ENCODE measurements at places on chromosomes 3 and 15. TPM values are rescaled to one million over a fixed set of nuclear protein-coding genes. Genes with fewer than 3 reads are reported as not detected.
A peak's percentile ranks its signal among the peaks of the same experiment; 100 is the strongest.

PLSCR2 gene
- not detected for total RNA-seq

THSD4 gene
- total RNA-seq, result 1.4 TPM

FBXW12 gene
- total RNA-seq, result not detected

MAP1A gene
- 31.5 TPM for total RNA-seq

PPP2R3A gene
- 49.0 TPM for total RNA-seq

FBXL22 gene
- total RNA-seq, result 150 TPM

DNA sequence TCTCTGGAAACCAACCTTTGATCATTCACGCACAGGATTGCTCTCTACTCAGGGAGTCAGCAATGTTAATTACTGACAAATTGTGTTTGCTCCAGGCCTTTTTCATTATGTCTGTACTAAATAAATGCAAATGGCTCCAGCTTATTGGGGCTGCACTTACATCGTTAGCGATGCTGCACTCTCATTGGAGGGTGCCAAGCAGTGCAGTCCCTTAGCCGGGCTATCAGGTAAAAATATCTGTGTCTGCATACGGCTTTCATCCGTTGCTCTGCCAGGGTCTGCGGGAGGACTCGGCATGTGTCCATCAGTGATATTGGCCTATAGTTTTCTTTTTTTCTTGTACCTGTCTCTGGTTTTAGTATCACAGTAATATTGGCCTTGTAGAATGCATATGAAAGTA is 471.5 kb upstream of the CADM2 start:
- no peaks in the 10 kb centered on the region for H3K4me1 ChIP-seq
- DNase-seq, result no peak

DNA sequence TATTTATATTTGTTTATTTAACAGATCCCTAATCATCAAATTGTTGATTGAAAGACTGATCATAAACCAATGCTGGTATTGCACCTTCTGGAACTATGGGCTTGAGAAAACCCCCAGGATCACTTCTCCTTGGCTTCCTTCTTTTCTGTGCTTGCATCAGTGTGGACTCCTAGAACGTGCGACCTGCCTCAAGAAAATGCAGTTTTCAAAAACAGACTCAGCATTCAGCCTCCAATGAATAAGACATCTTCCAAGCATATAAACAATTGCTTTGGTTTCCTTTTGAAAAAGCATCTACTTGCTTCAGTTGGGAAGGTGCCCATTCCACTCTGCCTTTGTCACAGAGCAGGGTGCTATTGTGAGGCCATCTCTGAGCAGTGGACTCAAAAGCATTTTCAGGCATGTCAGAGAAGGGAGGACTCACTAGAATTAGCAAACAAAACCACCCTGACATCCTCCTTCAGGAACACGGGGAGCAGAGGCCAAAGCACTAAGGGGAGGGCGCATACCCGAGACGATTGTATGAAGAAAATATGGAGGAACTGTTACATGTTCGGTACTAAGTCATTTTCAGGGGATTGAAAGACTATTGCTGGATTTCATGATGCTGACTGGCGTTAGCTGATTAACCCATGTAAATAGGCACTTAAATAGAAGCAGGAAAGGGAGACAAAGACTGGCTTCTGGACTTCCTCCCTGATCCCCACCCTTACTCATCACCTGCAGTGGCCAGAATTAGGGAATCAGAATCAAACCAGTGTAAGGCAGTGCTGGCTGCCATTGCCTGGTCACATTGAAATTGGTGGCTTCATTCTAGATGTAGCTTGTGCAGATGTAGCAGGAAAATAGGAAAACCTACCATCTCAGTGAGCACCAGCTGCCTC is 14.7 kb downstream of the THBS1 start:
- DNase-seq, result no peak
- H3K4me1 ChIP-seq, result peaks cover 19% of the 10 kb centered on the region
- no peaks in the 10 kb centered on the region for H3K27me3 ChIP-seq
- H3K4me3 ChIP-seq, result no peak overlapping the region
- H3K27ac ChIP-seq, result peak overlapping the region; percentile 67

GRCh38 chr3:135757421-135757820 is 208.1 kb upstream of the PPP2R3A start:
- no peak overlapping the region for H3K27ac ChIP-seq
- no peak overlapping the region for H3K4me3 ChIP-seq
- H3K36me3 ChIP-seq, result no peaks in the 10 kb centered on the region
- H3K4me1 ChIP-seq, result no peaks in the 10 kb centered on the region
- no peaks in the 10 kb centered on the region for H3K27me3 ChIP-seq

GRCh38 chr15:65801229-65801805 is 9.2 kb upstream of the DENND4A start:
- H3K27me3 ChIP-seq, result no peaks in the 10 kb centered on the region
- H3K27ac ChIP-seq, result no peak overlapping the region
- no peaks in the 10 kb centered on the region for H3K4me1 ChIP-seq
- H3K4me3 ChIP-seq, result no peak overlapping the region
- no peaks in the 10 kb centered on the region for H3K36me3 ChIP-seq

- no peaks in the 10 kb centered on the region for H3K4me1 ChIP-seq
- no peak overlapping the region for H3K4me3 ChIP-seq
- H3K36me3 ChIP-seq, result no peaks in the 10 kb centered on the region
- no peaks in the 10 kb centered on the region for H3K27me3 ChIP-seq
- no peak for DNase-seq
- H3K27ac ChIP-seq, result no peak overlapping the region
Observed at GRCh38 chr3:64414043-64414442, 188.8 kb upstream of the PRICKLE2 start.

DNA sequence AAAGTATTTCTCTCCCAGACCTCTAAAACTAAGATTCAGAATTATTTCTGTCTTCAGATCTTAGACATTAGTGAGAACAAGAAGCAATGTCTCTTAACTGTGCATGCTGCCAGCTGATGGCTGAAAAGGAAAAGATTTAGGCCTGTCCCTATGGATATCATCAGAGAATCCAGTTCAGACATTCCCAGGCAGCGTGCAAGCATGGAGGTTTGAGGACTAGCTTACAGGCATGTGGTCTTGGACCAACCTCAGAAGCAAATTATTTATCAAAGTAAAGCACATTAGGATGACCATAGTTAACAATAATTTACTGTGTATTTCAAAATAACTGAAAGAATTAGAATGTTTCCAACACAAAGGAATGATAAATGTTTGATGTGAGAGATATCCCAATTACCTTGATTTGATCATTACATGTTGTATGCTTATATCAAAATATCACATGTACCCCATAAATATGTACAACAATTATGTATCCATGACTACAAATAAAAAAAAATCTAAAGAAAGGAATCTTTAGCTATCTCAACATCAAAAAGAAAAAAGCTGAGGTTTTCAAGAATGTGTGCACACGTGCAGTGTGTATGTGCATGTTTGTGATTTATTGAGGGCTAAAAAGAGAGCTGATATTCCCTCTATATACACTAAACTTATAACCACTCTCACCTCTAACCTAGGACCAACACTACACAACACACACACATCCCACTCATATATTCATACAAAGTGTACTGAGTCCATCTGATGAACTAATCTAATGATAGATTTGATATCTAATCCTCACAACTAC is 108.9 kb upstream of the THBS1 start:
- no peaks in the 10 kb centered on the region for H3K36me3 ChIP-seq
- peaks cover 42% of the 10 kb centered on the region for H3K4me1 ChIP-seq
- H3K27ac ChIP-seq, result peak overlapping the region; percentile 79
- DNase-seq, result no peak
- no peaks in the 10 kb centered on the region for H3K27me3 ChIP-seq
- no peak overlapping the region for H3K4me3 ChIP-seq

DNA sequence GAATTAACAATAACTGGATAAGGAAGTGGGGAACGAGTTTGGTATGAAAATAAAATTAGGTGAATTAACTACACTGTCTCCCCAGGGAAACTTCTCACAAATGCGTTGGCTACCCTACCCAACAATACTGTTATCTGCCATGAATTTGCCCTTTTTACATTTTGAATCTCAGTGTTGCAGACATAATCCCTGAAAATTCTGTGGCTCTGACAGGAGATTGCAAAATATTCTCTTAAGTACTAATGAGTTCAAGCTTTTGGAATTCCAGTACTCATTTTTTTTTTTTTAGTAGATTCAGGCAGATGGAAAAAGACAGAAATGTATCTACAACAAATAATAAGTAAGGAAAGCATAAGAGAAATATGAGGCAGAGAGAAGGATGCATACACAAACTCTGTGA is 332.6 kb downstream of the LSAMP start:
- H3K27me3 ChIP-seq, result no peaks in the 10 kb centered on the region
- peaks cover 9% of the 10 kb centered on the region for H3K4me1 ChIP-seq
- H3K27ac ChIP-seq, result no peak overlapping the region
- no peak overlapping the region for H3K4me3 ChIP-seq

DNA sequence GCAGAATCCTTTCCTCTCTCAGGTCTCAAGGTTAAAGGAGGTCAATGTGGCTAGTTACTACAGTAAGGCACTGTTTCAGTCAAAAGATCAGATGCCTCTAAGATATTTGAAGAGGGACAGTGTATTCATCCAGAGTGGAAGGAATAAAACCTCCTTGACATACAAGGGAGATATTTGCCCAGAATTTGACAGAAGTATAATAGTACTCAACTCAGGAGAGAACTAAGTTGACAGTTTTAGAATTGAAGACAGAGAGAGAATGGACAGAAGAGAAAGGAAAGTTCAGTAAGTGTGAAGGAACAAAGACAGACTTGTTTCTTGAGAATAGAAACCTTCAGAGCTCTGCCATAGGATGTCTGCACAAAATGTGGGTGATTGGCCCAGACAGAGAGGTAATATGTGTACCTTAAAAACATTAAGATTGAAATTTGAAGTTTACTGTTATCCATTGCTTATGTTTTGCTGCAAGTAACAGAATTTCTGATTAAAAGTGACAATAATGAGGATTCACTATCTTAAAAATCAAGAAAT is 507.1 kb downstream of the IGSF11 start:
- DNase-seq, result no peak
- H3K27me3 ChIP-seq, result no peaks in the 10 kb centered on the region
- H3K4me1 ChIP-seq, result no peaks in the 10 kb centered on the region
- H3K27ac ChIP-seq, result no peak overlapping the region
- H3K4me3 ChIP-seq, result no peak overlapping the region

DNA sequence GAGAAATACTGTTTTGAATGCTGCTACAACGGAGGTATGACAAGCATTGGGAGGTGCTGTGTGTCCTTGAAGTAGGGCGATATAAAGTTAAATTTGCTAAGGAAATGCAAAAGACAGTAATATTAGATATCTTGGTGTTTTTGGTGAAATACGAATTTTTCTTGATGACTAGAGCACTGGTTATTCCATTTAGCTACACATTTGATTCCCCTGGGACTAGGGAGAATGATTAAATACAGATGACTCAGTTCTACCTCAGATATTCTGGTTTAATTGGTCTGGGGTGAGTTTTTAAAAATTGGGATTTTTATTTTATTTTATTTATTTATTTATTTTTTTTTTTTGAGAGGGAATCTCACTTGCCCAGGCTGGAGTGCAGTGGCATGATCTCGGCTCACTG is 18.7 kb upstream of the GADL1 start:
- H3K4me1 ChIP-seq, result no peaks in the 10 kb centered on the region
- no peaks in the 10 kb centered on the region for H3K27me3 ChIP-seq
- no peak overlapping the region for H3K27ac ChIP-seq
- no peaks in the 10 kb centered on the region for H3K36me3 ChIP-seq
- DNase-seq, result no peak

GRCh38 chr3:66762916-66763693 is 235.0 kb upstream of the KBTBD8 start:
- no peak overlapping the region for H3K27ac ChIP-seq
- H3K4me1 ChIP-seq, result no peaks in the 10 kb centered on the region
- no peaks in the 10 kb centered on the region for H3K27me3 ChIP-seq
- H3K4me3 ChIP-seq, result no peak overlapping the region
- no peak for DNase-seq

- no peaks in the 10 kb centered on the region for H3K27me3 ChIP-seq
- H3K36me3 ChIP-seq, result no peaks in the 10 kb centered on the region
- peak within 1 kb of the TSS; percentile 94 for H3K27ac ChIP-seq
- DNase-seq, result peak; percentile 96
- peaks cover 57% of the 10 kb centered on the region for H3K4me1 ChIP-seq
Observed at GRCh38 chr3:69084326-69085167, at the start of gene ARL6IP5. Gene ARL6IP5, plus strand, starts transcription at chr3:69084937. Its CDS starts 111 bp downstream, at chr3:69085048.

DNA sequence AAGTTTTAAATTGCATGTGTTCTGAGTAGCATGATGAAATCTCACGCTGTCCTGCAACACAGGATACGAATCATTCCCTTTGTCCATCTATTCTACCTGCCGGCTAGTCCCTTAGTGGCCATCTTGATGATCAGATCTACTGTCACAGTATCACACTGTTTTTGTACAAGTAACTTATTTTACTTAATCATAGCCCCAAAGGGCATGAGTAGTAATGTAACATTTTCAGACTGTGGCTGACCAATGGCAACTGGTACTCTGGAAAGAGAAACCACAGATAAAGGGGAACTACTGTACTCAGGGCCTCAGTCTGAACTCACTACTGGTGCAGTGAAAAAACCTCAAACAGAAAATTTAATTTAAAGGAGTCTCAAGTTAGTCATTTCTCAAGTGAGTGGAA is 127.3 kb upstream of the MRPL3 start:
- no peaks in the 10 kb centered on the region for H3K36me3 ChIP-seq
- H3K4me3 ChIP-seq, result no peak overlapping the region

GRCh38 chr3:159091936-159092335 is 290.1 kb downstream of the MFSD1 start:
- no peak for DNase-seq
- no peaks in the 10 kb centered on the region for H3K36me3 ChIP-seq
- H3K27ac ChIP-seq, result no peak overlapping the region
- H3K4me3 ChIP-seq, result no peak overlapping the region
- H3K4me1 ChIP-seq, result no peaks in the 10 kb centered on the region

DNA sequence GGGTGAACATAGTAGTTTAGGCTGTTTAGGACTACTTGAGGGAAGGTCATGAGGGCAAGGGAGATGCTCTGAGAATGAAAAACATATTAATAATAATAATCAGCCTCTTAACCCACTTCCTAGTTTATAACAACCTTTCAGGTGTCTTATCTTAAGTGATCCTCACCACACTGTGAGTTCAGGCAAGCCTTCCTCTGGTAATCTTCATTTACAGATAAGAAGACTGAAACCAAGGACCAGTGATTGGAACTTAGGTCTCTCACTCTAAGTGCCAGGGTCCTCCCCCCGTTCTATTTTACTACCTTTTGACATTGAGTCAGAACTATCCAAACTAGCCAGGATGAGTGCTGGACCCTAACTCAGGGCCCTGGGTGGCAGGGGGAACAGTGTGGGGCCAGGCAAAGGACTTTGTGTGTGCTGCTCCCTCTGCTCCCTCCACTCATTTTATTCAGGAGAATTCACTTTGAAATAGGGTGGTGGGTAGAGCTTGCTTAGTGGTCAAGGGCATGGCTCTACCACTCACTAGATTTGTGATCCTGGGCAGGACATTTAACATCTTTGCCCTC is 5.7 kb downstream of the NUTM1 start:
- H3K4me3 ChIP-seq, result no peak overlapping the region
- no peak for DNase-seq
- H3K27ac ChIP-seq, result no peak overlapping the region
- H3K36me3 ChIP-seq, result no peaks in the 10 kb centered on the region

All from sigmoid colon (tissue), 7 donors.